ENCODE measurements at places on chromosomes 5 and 9. TPM values are rescaled to one million over a fixed set of nuclear protein-coding genes. Genes with fewer than 3 reads are reported as not detected.
A peak's percentile ranks its signal among the peaks of the same experiment; 100 is the strongest.

The NMUR2 gene
- 0.30 TPM for total RNA-seq

- DNase-seq, result peak; percentile 83
These were observed 150.4 kb downstream of the C5orf15 start for GRCh38 chr5:133818031-133818431.

GRCh38 chr9:37617832-37618231 lies 25.4 kb upstream of the TOMM5 start:
- peak; percentile 69 for DNase-seq

The C9orf153 gene
- total RNA-seq, result not detected

The KCNV2 gene
- not detected for total RNA-seq

GRCh38 chr9:130042885-130043653 lies at the start of gene FNBP1:
FNBP1 (minus strand) TSS chr9:130043189; CDS start chr9:130042975, 214 bp downstream.
- DNase-seq, result peak; percentile 87

The USP20 gene
- 9.1 TPM for total RNA-seq

The IL5 gene
- total RNA-seq, result not detected

- no peak for DNase-seq
These were observed 68.1 kb downstream of the COL5A1 start for GRCh38 chr9:134709512-134710270.

The CAMK4 gene
- total RNA-seq, result 28.1 TPM

GRCh38 chr5:126914801-126915436 lies 115.4 kb downstream of the MARCHF3 start:
- no peak for DNase-seq

GRCh38 chr9:135664801-135665794 lies 2.0 kb downstream of the LCN9 start:
- DNase-seq, result no peak

DNA sequence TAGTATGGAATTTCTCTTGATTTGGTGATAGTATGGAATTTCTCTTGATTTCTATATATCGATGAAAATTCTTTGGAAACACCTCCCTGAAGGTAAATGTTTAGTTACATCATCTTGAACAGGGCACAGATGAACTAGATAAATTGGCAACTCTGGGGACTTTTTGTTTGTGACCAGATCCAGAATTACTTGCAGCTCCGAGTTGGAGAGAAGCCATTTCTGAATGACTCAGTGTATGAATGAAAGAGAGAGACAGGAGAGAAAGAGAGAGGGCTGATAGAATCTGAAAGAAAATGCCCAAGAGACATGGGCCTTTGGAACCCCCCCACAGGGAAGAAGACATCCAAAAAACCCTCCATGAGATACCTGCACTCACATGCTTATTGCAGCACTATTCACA lies 14.1 kb downstream of the TNFSF15 start:
- no peak for DNase-seq

GRCh38 chr5:52909192-52909591 lies 80.0 kb upstream of the ITGA2 start:
- DNase-seq, result no peak

The TRPM3 gene
- total RNA-seq, result under 0.01 TPM

DNA sequence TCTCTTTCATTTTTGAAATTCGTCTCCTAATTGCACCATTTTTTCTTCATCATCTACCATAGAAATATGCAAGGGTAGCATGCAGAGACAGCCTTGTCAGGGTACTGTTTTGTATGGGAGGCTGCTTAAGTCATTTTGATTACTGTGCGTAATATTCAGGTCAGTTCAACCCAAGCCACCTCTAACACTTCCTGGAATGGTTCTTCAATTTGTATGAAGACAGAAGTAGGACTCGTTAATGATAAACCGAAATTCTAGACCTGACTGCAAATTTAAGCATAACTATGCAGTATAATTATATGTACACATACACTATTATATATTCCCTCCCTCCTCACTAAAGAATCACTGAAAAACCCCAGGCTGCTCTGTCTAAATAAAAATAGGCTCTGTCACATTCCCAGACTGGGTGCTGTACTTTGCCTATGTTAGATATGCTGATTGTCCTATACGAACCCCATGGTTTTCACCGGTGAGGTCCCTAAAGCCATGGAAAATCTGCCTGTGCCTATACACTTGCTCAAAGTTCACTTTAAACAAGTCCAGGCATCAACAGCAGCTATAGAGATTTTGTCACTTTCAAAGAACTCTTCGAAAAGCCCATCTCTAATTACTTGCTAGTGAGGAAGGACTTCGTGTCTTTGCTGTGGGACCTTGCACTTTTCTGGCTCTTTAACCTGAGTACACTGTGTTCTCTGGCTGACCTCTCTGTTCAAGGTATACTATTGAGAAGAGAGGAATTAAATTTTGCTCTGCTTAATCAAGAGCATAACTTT lies 352.1 kb upstream of the CD180 start:
- DNase-seq, result no peak

GRCh38 chr5:60633341-60633740 lies 66.6 kb downstream of the DEPDC1B start:
- DNase-seq, result peak; percentile 7

GRCh38 chr5:38677636-38678035 lies 121.2 kb upstream of the LIFR start:
- no peak for DNase-seq

- DNase-seq, result no peak
These were observed 73.2 kb upstream of the SMARCA2 start for GRCh38 chr9:1941989-1942388.

Measured in Daoy (cell line).